Omental fat pad (tissue), 4 donors: ENCODE measurements at places on chromosomes 3 and 15. TPM values are rescaled to one million over a fixed set of nuclear protein-coding genes. Genes with fewer than 3 reads are reported as not detected.

The C3orf20 gene
- not detected for total RNA-seq

The KCNMB3 gene
- 5.1 TPM for total RNA-seq

The C3orf22 gene
- total RNA-seq, result not detected

The AP3B2 gene
- 1.8 TPM for total RNA-seq

The SNURF gene
- 5.8 TPM for total RNA-seq

The PLSCR2 gene
- total RNA-seq, result not detected

The TTLL13 gene
- total RNA-seq, result not detected

The CHRNA3 gene
- not detected for total RNA-seq

The KLHL40 gene
- total RNA-seq, result 0.19 TPM

The PRSS50 gene
- not detected for total RNA-seq

The MAGI1 gene
- total RNA-seq, result 22.9 TPM

The CYP11A1 gene
- 1.3 TPM for total RNA-seq

The ANP32A gene
- total RNA-seq, result 40.0 TPM

The DNASE1L3 gene
- total RNA-seq, result 20.5 TPM

The IL5RA gene
- 0.47 TPM for total RNA-seq

The IGDCC3 gene
- total RNA-seq, result not detected

The PLA2G4F gene
- total RNA-seq, result not detected

The C3orf85 gene
- not detected for total RNA-seq

The SLC6A1 gene
- total RNA-seq, result 2.0 TPM

The CDCP1 gene
- 5.4 TPM for total RNA-seq

The PLA2G4E gene
- not detected for total RNA-seq

The PPP1R14D gene
- total RNA-seq, result not detected

The ZNF717 gene
- total RNA-seq, result 5.8 TPM

The CADPS gene
- total RNA-seq, result 1.6 TPM

The SCN11A gene
- 0.36 TPM for total RNA-seq
